ENCODE measurements at places on chromosomes 11 and 22. TPM values are rescaled to one million over a fixed set of nuclear protein-coding genes. Genes with fewer than 3 reads are reported as not detected.
A peak's percentile ranks its signal among the peaks of the same experiment; 100 is the strongest.

DNA sequence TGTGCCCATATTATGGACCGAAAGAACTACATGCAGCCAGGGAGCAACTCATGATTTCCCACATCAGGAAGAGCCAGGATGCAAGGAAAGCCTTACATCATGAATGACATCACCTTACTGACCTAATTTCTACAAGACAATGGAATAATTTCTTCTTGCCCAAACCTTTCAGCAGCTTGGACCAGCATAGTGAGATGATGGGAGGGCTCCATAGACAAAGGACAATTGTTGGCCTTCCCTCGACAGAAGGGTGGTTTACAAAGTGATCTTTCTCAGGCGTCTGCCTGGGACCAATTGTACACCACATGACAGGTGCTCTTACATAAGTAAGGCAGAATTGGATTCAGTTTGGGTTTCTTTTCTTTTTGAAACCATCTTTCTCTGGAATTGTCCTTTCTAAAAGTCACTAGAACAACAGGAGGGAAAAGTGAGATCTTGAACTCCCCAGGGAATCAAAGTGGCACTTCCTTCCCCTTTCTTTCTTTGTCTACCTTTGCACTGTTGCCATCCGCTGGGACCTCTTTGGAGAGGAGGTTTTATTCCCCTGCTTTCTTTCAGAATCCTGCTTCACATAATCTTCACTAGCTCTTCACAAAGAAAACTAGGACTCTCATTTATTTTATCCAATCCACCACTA, 51.7 kb upstream of the PAK1 start:
- no peak for ATAC-seq
- no peaks in the 10 kb centered on the region for H3K27me3 ChIP-seq
- H3K36me3 ChIP-seq: no peaks in the 10 kb centered on the region
- H3K27ac ChIP-seq: no peak overlapping the region
- H3K4me1 ChIP-seq: no peaks in the 10 kb centered on the region

GRCh38 chr22:30201945-30202344, 44.6 kb downstream of the LIF start:
- H3K4me1 ChIP-seq: no peaks in the 10 kb centered on the region
- no peak overlapping the region for H3K27ac ChIP-seq
- no peak for ATAC-seq
- peaks cover 37% of the 10 kb centered on the region for H3K27me3 ChIP-seq
- no peak overlapping the region for H3K4me3 ChIP-seq
- no peaks in the 10 kb centered on the region for H3K36me3 ChIP-seq

The RFPL3 gene
- not detected for total RNA-seq

- H3K4me1 ChIP-seq: no peaks in the 10 kb centered on the region
- no peaks in the 10 kb centered on the region for H3K36me3 ChIP-seq
- ATAC-seq: no peak
- no peak overlapping the region for H3K27ac ChIP-seq
- no peak overlapping the region for H3K4me3 ChIP-seq
Observed at GRCh38 chr22:32665676-32666075, 135.8 kb upstream of the TIMP3 start.

DNA sequence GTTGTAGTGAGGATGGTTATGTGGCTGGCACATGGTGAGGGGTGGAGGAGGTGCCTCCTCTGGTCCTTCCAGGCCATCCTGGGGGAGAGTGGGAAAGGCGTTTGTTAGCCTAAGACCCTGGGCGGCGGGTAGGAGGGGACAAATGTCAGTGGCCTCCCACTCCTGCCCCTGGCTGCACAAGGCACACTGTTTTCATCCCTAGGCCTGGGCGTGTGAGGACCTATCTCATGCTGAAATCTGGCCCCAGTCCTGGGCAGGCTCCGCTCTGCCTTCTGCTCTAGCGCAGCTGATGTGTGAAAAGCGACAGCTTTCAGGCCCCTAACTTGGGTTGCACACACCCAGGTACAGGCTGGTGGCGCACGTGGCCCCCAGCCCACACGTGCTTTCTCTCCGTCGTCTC, 32.1 kb downstream of the DAGLA start:
- no peak overlapping the region for H3K4me3 ChIP-seq
- no peak overlapping the region for H3K27ac ChIP-seq
- no peaks in the 10 kb centered on the region for H3K27me3 ChIP-seq
- H3K4me1 ChIP-seq: peaks cover 5% of the 10 kb centered on the region
- ATAC-seq: no peak

The APOA5 gene
- not detected for total RNA-seq

The IRAG1 gene
- total RNA-seq: 156 TPM

The SCN4B gene
- 5.8 TPM for total RNA-seq

DNA sequence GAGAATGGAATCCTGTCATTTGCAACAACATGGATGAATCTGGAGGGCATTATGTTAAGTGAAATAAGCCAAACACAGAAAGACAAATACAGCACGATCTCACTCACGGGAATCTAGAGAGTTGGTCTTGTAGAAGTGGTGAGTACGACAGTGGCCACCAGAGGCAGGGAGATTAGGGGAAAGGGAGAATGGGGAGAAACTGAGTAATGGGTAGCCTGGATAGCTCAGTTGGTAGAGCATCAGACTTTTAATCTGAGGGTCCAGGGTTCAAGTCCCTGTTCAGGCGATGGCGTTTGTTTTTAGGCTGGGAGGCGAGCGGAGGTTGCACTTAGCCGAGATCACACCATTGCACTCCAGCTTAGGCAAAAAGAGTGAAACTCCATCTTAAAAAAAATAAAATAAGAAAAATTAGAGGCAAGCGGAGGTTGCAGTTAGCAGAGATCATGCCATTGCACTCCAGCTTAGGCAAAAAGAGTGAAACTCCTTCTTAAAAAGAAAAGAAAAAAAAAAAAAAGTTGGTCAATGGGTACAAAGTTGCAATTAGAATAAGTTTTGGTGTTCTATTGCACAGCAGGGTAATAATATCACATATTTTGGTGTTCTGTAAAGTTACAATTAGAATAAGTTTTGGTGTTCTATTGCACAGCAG, 95.7 kb upstream of the UBASH3B start:
- no peak overlapping the region for H3K4me3 ChIP-seq
- H3K27me3 ChIP-seq: peaks cover 42% of the 10 kb centered on the region
- H3K36me3 ChIP-seq: no peaks in the 10 kb centered on the region
- no peak for ATAC-seq

DNA sequence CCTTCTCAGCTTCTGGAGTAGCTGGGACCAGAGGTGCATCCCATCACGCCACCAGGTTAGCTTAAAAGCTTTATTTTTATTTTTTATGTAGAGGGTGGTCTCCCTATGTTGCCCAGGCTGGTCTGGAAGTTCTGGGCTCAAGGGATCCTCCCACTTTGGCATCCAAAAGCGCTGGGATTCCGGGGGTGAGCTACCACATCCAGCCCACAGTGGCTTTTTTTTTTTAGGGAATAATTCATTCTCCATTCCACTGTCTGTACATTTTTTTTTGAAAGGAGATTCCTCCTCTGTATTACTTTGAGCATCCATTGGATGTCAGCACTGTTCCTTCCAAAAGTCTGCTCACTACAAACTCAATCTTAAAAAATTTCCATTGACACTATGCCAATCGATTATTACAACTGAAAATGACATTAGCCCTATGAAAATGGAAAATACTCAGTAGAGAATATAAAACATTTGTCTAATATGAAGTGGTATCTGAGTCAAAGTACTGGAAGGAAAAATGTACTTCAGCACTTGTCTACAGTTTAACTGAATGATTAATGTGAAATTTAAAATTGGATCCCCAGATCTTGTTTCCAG, 1.3 kb upstream of the LPXN start:
- H3K36me3 ChIP-seq: no peaks in the 10 kb centered on the region
- H3K27ac ChIP-seq: peak overlapping the region; percentile 99
- ATAC-seq: no peak
- peaks cover 13% of the 10 kb centered on the region for H3K4me1 ChIP-seq
- no peaks in the 10 kb centered on the region for H3K27me3 ChIP-seq

The TMEM121B gene
- 0.30 TPM for total RNA-seq

GRCh38 chr11:73365352-73366264, 10.6 kb upstream of the RELT start:
- H3K36me3 ChIP-seq: no peaks in the 10 kb centered on the region
- no peaks in the 10 kb centered on the region for H3K27me3 ChIP-seq
- H3K27ac ChIP-seq: no peak overlapping the region

DNA sequence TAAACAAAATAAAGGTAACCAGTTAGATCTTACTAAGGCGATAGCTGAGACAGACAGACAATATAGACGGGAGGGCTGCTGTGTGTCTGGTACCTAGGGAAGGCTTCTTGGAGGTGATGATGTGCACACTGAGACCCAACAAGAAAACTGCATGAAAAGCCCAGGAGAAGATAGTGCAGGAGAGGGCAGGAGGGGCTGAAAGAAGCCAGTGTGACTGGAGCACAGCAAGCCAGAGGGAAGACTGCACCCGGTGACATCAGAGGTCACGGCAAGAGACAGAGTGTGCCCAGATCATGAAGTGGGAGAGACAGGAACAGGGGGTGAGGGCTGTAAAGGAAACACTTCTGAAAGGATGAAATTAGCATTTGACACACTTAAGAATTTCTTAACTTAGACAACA, 266.3 kb downstream of the BRD1 start:
- H3K27me3 ChIP-seq: peaks cover 34% of the 10 kb centered on the region
- H3K4me3 ChIP-seq: no peak overlapping the region
- H3K4me1 ChIP-seq: no peaks in the 10 kb centered on the region
- H3K36me3 ChIP-seq: no peaks in the 10 kb centered on the region
- no peak overlapping the region for H3K27ac ChIP-seq
- ATAC-seq: no peak

The PANX1 gene
- 35.2 TPM for total RNA-seq

- H3K27me3 ChIP-seq: no peaks in the 10 kb centered on the region
- peaks cover 18% of the 10 kb centered on the region for H3K36me3 ChIP-seq
- H3K27ac ChIP-seq: no peak overlapping the region
- no peaks in the 10 kb centered on the region for H3K4me1 ChIP-seq
- ATAC-seq: no peak
Observed at GRCh38 chr11:3359092-3359824, 19.7 kb downstream of the ZNF195 start.

GRCh38 chr11:117385906-117386305, 58.3 kb downstream of the CEP164 start:
- no peak for ATAC-seq
- H3K27me3 ChIP-seq: no peaks in the 10 kb centered on the region
- H3K4me1 ChIP-seq: no peaks in the 10 kb centered on the region
- H3K27ac ChIP-seq: no peak overlapping the region

GRCh38 chr11:106288057-106288456, 210.6 kb downstream of the AASDHPPT start:
- H3K27ac ChIP-seq: no peak overlapping the region
- no peaks in the 10 kb centered on the region for H3K27me3 ChIP-seq
- ATAC-seq: no peak
- no peaks in the 10 kb centered on the region for H3K4me1 ChIP-seq
- no peak overlapping the region for H3K4me3 ChIP-seq
- H3K36me3 ChIP-seq: no peaks in the 10 kb centered on the region

DNA sequence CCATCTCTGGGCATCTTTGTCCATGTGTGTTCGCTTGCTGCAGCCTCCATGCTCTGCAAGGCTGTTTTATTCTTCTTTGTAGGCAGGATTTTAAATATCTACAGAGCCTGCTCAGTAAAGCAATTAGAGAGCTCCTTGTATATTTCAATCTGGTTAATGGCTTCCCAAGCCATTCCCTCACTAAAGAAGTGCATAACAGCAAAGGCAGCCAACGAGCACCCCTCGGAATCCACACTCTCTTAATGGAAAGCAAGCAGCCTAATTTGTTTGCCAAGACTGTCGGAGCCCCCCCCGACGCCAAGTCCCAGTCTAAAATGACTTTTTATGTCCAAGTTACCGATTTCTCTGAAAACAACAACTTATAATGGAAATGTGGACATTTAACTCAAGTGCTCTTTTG, 123.6 kb downstream of the ARL14EP start:
- no peaks in the 10 kb centered on the region for H3K36me3 ChIP-seq
- H3K4me3 ChIP-seq: no peak overlapping the region
- no peak overlapping the region for H3K27ac ChIP-seq
- no peaks in the 10 kb centered on the region for H3K27me3 ChIP-seq
- ATAC-seq: no peak

DNA sequence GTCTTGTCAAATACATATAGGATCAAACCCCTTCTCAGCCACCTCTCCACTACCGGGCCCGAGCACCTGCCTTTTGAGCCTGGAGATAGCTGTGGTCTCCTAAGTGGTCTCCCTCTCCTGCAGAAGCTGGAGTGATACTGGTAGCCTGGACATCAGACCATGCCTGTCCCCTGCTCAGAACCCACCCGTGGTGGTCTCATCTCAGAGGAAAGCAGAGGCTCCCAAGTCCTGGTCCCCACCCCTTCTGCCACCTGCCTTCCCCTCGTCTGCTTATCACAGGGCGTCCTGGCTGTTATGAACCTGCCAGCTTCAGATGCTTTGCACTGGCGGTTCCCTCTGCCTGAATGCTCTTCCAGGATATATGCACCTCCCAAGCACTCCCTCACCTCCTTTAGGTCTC, 50.5 kb upstream of the EIF3D start:
- no peaks in the 10 kb centered on the region for H3K36me3 ChIP-seq
- no peak overlapping the region for H3K4me3 ChIP-seq
- peaks cover 53% of the 10 kb centered on the region for H3K27me3 ChIP-seq
- ATAC-seq: no peak
- no peaks in the 10 kb centered on the region for H3K4me1 ChIP-seq
- no peak overlapping the region for H3K27ac ChIP-seq

DNA sequence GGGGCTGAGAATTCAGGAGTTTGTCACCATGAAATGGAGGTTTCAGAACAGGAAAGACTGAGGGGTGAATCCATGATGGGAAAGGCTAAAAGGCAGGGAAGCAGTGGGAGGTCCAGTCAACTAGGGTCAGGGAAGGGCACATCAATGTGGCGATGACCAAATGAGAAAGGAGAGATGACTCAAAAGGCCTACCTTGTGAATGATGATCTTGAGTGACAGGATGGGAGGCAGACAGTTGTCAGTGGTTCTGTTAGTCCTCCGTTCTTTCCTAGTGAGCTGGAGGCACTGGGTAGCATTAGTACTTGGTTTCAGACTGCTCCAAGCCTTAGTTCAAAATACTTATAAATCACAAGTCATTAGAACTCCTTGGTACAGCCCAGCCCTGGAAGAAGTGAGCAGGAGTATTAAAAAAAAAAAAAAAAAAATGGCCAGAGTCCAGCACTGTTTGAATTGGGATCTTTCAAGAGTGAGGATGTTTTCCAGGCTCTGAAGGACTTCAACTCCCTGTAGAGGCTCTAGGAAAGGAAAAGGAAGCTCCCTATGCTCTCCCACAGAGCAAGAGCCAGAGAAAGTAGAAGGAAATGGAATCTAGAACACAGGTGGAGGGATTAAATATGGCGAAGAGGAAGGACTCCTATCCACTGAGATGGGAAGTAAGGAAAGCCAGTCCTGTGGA, 8.3 kb upstream of the DCHS1 start:
- H3K4me3 ChIP-seq: no peak overlapping the region
- no peaks in the 10 kb centered on the region for H3K36me3 ChIP-seq
- H3K27ac ChIP-seq: no peak overlapping the region
- no peaks in the 10 kb centered on the region for H3K4me1 ChIP-seq

The FXYD2 gene
- total RNA-seq: 1.5 TPM

Measured in gastroesophageal sphincter (tissue), 4 donors.